Stimulated activated CD4-positive, alpha-beta T cell treated with anti-CD3 and anti-CD28 coated beads, Interleukin-15, amount 100 ng/mL, for 1 hour (primary cell): ENCODE measurements at places on chromosomes 1 and 21.

DNA sequence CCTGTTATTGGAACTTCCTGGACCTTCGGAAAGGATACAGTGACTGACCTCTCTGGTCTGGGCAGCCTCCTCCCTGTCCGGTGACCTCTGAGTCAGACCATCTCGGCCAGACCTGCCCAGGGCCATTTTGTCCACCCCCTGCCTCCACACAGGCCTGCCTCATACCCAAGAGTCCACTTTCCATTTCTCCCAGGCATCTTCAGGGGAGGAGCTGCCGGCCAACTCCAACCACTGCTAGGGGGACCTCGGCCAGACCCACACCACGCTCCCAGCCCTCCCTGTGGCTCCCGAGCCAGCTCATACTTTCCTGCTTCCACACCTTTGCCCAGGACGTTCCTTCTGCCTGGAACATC is 29.5 kb upstream of the RUNX3 start:
- no peak for DNase-seq

- no peak for DNase-seq
Observed at GRCh38 chr21:45835301-45836267, 146.0 kb upstream of the COL6A1 start.

DNA sequence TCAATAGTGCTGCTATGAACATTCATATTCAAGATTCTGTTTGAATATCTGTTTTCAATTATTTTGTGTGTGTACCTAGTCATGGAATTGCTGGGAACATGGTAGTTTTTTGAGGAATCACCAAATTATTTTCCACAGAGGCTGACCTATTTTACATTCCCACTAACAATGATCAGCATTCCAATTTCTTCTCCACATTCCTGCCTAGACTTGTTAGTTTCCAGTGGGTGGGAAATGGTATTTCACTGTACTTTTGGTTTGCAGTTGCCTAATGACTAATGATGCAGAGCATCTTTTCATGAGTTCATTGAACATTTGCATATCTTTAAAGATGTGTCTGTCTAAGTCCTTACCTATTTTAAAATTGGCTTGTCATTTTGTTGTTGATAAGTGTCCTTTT is 1182.6 kb upstream of the B3GALT2 start:
- no peak for DNase-seq

- DNase-seq = no peak
Observed at GRCh38 chr1:235998812-235999211, 66.1 kb downstream of the NID1 start.

DNA sequence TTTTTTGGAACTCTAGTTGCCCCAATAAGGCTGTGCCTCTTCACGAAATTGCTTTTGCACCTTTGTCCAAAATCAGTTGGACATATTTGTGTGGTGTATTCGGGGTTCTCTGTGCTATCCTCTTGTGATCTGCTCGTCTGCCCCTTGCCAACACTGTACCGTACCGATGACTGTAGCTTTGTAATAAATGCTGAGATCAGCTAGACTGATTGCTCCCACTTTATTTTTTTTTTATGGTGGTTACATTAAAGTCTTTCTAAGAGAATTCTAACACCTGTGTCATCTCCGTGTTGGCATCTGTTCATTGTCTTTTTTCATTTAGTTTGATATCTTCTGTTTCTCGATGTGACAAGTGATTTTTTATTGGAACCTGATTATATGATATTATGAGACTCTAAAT is 94.1 kb downstream of the ADARB1 start:
- no peak for DNase-seq

DNA sequence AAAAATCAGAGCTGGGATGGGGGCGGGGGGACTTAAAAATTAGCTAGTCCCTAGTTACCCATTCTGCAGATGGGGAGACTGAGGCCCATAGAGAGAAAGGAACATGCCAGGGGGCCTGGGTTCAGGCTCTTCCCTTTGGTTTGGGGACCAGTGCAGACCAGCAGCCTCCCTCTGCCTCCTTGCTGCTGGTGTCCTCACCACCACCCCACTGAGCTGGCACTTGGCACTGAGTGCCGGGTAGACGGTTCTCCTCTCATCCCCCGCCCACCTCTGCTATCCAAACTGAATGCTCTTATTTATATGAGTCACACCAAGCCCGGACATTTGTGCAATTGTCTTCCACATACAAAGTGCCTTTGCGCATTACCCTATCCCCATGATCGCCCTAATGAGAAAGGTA is 39.2 kb downstream of the CAMK2N1 start:
- no peak for DNase-seq

GRCh38 chr1:51708911-51709760 is 92.2 kb downstream of the OSBPL9 start:
- no peak for DNase-seq

DNA sequence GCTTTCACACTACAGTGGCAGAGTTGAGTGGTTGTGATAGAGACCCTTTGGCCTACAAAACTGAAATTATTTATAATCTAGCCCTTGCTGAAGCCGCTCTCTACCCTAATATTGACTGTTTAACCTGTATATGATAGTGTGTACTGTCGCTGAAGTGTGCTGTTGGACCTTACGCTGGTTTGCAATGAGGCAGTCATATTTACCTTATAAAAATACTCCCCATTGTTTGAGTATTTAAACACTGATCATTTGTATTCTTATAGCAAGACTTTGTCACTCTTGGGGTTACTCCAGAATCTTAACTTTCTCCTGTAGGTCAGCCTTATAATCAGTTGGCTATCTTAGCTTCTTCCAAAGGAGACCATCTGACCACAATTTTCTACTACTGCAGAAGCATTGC is 56.3 kb downstream of the SMG7 start:
- no peak for DNase-seq

DNA sequence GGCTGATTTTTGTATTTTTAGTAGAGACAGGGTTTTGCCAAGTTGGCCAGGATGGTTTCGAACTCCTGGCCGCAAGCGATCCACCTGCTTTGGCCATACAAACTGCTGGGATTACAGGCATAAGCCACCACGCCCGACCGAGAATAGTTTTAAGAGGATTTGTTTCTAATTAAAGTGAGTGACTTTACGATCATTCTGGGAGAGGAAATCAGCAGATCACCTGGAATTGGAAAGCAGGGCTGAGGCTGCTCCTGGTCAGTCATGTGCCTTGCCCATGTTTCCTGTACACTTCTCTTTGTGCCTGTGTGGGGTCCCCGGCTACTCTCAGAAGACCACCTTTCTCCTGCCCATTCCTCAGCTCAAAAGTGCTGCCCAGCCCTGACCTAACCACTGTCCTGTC is 33.9 kb downstream of the ZBTB8B start:
- DNase-seq = no peak

GRCh38 chr1:20150969-20151368 is 11.8 kb downstream of the PLA2G2F start:
- DNase-seq = no peak

DNA sequence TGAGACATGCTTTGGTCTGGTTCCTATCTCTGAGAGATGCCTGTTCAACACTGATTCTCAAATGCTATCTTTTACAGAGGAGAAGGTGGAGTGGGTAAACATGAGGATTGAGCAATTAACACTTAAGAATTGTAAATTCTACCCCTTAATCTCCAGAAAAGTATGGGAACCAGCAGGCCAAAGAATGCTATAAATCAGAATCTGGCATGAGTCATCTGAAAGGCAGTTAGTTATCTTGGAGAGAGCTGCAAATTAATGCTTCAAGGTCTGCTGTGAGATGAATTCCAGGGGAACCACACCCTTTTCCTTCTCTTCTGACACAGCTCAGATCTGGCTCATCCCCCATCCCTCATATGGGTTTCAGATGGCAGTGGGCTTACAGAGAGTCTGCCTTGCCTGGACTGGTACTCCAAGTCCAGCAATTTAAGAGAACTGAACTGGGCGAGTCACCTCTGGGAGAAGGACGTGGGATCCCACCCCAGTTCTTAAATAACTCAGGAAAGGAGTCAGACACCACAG is 5.2 kb downstream of the S100A10 start:
- no peak for DNase-seq

DNA sequence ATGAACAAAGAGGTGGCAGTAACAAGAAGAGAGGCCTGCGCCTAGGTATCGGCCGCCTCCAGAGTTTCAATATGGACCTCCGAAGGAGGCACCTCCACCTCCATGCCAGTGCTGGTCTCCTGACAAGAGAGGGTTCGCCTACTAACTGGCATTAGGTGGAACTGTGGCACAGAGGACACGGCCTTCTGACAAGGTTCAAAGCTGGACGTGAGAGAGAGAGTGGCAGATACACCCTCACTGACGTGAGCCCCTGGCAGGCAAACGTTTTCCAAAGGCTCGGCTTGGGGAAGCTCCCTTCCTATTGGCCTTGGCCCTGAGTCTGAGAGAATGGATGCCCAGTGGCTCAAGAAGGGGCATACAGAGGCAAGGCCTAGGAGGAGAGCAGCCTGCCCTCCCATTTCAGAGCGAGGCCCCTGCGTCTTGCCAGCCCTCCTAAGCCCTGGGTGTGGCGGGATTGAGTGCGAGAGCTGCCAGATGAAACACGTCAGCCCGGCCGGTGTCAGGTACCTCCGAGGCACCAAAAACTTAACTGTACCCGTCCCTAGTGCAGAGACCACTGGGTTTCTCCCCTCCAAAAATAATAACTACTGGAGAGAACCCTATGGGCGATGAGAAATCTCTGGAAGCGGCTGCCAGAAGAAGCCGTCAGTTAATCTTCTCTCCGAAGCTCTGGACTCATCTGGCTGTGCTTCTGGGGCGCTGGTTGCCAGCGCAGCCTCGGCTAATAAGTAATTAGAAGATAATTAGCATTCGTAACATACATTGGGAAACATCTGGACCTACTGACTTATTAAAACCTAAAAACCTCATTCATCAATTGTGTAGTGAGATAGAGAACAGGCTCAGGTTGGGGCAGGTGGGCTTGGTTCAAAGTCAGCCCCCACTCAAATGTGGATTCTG is 283.6 kb downstream of the NPHP4 start:
- no peak for DNase-seq

DNA sequence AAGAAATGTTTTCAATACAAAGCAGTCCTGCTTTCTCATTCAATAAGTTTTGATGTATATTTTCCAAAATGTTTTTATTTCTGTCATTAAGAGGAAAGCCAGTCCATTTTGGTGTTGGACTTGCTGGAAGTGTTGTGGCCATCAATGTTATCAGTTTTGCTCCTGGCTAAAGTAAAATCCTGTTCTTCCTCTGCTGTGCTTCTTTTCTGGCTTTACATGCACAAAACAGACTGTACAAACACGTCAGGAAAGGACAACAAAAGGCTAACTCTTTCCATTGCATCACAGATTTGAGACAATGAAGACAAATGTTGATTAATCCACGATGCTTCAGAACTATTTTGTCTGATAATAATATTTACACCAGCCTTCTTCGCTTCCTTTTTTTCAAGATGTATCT is 735.4 kb downstream of the LTN1 start:
- no peak for DNase-seq

DNA sequence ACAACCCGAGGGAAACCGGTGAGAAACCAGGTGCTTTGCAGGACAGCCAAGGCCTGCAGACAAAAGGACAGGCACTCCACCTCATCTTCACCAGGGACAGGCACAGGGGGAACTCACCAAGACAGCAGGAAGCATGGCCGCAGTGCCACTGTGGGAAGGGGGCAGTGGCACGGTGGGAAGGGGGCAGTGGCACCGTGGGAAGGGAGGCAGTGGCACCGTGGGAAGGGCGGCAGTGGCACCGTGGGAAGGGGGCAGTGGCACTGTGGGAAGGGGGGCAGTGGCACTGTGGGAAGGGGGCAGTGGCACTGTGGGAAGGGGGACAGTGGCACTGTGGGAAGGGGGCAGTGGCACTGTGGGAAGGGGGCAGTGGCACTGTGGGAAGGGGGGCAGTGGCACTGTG is 28.4 kb upstream of the LRRC47 start:
- DNase-seq = no peak

DNA sequence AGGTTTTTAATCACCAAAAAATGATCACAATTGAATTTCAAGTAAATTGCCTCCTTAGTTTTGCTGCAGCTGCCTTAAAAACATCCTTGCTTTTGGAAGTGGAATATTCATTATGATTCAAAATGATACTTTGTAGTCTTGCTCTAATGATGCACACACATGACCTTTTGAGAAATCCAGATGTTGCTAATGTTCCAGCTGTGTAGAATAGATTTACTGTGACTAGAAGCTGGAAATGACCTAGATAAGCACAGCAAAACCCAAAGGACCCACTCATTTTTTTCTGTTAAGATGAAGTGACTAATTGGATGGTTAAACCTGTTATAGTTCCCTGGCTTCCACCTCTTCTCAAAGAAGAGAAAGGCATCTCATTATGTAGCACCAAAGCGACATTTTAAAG is 64.6 kb upstream of the RALGPS2 start:
- DNase-seq = no peak

- DNase-seq = no peak
Observed at GRCh38 chr1:13651279-13651678, 48.7 kb upstream of the PRDM2 start.

DNA sequence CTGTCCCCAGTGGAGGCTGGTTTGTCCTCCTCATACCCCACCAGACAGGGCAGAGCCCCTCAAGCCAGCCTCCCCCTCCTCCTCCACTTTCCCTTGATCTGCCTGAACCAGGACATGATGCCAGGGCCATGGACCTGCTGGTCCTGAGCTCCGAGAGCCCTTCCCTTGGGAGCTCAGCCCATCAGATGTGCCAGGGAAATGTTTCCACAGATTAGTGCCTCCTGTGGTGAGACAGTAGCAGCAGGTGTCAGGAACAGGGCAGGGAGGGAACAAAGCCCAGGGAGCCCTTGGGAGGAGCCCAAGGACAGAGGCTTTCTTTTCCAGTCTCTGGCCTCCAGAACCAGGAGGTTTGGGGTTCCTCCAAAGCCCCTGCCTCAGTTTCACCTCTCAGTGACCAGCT is 14.6 kb upstream of the SLC41A1 start:
- no peak for DNase-seq

DNA sequence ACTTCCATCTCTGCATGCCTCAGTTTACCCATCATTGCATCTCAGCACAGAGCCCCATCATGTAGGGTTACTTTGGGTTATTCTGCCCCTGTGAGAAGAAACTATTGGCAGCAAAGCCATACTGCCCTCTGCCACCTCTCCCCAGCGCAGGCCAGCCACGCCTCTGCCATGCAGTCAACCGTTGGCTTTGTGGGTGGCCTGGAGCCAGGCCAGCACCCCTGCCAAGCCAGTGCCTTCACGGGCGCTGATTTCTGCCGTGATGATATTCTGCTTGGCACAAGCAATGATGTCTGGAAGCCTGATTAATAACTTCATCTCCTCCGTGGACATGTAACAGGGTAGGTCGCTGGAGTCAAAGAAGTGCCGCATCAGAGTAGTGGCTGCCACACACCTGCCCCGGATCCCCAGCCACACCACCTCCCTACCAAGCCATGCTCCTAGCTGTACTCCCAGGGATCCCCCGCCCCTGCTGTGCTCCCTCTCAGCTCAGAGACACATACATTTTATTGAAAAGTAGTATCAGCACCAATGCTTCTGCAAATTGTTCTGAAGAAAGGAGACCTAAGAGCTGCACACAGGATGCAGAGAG is 15.0 kb upstream of the CEP85 start:
- DNase-seq = no peak
